ENCODE measurements at places on chromosomes 11 and 22.
A peak's percentile ranks its signal among the peaks of the same experiment; 100 is the strongest.

- no peak for DNase-seq
Measured at GRCh38 chr11:1008001-1008802, 28.3 kb downstream of the MUC6 start.

GRCh38 chr11:3877364-3878257 is 22.1 kb downstream of the STIM1 start:
- DNase-seq, result no peak

- no peak for DNase-seq
Measured at GRCh38 chr11:8261291-8261690, 2.4 kb downstream of the LMO1 start.

GRCh38 chr11:111770581-111771134 is 4.5 kb upstream of the PPP2R1B start:
- DNase-seq, result no peak

DNA sequence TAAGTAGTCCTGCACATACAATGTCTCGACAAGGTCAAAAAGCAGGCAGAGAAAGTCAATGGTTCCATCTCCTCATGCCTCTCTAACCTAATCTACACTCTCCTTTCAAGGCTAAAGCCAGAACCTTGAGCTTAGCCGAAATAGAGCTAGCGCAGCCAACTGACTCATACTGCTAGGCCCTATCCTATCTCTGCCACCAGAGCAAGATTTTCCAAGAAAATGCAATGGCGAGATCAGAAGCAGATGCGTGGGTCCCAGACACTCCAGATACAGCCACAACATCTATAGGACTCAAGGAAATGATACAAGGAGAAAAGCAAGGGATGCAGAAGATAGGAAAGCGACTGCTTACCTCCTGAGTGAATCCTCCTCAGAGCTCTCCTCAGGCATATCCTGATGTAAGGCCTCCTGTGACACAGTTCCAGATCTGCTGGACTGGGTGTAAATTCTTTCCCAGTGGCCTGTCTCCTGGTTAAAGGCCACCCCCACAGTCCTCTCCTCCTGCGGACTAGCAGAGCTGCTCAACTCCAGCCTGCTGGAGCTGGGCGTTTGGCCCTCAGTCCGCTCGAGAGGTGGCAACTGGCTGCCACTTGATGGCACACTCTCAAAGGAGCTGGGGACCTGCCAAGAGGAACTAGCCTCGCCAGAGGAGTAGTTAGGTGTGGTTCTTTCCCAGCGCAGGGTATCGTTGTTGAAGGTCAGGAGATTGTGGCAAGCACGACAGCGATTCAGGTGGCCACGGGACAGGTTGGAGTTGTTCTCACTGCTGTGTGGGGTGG is 52.0 kb downstream of the AMBRA1 start:
- DNase-seq, result no peak

GRCh38 chr22:31179345-31179744 is 19.4 kb downstream of the RNF185 start:
- DNase-seq, result no peak

DNA sequence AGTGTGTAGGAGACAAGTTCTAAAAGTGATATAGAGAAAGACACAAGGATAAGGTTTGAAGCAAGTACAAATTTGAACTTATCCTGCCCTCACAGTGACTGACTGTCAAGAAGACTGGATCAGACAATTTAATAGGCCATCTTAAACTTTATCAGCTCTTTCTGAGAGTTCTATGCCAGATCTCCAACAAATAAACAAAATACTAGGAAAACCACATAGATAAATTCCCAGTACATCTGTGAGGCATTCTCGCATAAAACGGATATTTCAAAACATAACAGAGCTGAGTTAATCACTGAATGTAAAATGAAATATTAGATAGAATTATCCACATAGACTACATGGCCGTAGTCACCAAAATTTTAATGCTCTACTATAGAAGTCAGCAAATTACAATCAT is 120.9 kb upstream of the LUZP2 start:
- DNase-seq, result no peak

GRCh38 chr11:16153951-16154350 is 202.4 kb downstream of the SOX6 start:
- no peak for DNase-seq

GRCh38 chr11:108559340-108559739 is 34.2 kb downstream of the EXPH5 start:
- DNase-seq, result no peak

DNA sequence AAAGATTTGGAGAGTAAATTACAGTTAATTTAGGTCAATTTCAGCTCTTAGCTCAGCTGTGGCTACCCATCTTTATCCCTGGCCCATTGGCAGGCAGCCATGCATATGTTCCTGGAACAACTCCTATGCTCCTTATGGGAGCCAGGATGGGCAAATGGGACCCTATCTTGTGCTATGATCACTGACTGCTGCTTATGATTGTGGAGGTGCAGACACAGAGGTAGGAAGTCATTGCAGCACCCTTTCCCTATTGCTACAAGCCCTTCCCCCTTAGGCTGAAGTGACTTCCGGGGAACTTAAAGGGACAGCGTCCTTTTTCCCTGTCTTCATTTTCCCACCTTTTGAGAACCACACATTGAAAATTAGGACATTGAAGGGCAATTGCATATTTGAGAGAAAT is 112.7 kb downstream of the FCHSD2 start:
- no peak for DNase-seq

DNA sequence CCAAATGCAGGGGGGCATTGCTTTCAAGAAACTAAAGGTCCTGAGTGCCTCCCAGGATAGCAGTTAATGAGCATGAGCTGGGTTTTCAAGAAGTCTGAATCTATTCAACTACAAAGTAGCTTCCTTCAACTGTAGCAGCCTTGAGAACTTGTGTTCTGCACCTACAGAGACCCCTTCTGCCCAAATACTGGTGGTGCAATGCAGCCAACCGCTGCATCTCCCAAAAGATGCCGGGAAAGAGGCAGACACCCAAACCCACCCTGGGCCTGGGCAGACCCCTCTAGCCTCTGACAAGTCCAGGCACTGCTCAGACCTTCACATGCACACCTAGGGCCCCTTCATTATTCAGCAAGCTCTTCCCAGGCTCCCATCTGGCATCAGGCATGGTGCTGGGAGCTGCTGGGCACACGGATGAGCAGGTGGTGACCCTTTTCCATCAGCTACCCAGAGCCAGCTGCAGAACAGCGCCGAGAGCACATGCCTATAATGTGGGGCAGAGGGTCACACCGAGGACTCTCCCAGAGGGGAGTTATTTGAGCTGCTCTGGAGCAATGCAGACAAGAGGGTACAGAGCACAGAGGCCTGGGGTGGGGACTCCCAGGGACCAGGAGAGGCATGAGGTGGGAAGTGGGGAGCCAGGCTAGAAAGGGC is 44.9 kb upstream of the ETS1 start:
- peak; percentile 31 for DNase-seq

DNA sequence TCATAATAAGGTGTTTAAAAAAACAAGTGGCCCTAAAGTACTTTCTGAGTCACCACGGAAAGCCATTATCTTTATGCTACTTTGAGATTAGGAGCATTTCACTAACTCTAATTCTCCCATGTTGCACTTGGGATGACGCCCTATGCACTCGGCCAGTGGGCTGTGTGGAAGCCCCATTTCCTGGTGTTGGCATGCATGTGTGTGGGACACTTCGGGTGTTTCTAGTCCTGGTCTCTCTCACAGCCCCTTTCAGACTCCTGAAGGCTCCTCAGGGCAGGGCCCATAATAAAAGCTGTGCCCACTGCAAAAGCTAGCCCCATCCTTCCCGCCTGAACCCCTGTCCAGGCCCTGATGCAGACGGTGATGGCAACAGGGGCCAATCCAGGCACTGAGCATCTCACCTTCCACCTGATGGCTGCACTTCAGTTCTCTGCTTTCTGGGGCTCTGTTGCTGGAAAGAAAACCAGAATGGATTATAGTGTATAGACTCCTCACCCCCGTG is 14.9 kb upstream of the FXYD2 start:
- no peak for DNase-seq

DNA sequence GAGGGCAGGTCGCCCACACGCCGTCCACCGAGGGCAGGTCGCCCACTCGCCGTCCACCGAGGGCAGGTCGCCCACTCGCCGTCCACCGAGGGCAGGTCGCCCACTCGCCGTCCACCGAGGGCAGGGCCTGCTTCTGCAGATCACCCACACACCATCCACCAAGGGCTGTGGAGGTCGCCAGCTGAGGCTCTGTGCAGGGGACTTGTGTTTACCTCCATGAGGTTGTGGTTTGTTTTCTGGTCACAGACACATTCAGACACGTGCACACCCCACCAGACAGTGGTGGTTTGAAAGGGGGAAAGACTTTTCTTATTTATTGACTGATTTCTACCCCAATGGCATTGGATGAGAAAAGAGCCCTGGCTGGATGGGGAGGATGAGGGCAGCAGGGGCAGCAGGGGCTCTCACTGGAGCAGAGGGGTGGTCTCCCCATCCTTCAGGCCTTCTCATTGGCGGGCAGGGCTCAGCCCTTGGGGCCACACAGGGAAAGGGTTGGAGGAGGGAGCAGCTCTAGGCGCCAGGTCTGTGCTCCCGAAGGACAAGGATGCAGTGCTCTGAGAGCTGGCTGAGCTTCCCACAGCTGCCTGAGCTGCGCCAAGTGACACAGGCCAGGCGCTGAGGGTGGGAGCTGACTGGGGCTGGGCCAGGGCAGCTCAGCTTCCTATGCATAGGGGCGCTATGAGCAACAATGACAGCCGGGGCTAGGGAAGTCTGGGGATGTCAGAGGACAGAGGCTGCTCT is 252.6 kb upstream of the B3GAT1 start:
- no peak for DNase-seq

- DNase-seq, result no peak
Measured at GRCh38 chr22:47205554-47205953, 443.1 kb downstream of the TBC1D22A start.

- no peak for DNase-seq
Measured at GRCh38 chr11:77089004-77089545, 13.6 kb upstream of the OMP start.

DNA sequence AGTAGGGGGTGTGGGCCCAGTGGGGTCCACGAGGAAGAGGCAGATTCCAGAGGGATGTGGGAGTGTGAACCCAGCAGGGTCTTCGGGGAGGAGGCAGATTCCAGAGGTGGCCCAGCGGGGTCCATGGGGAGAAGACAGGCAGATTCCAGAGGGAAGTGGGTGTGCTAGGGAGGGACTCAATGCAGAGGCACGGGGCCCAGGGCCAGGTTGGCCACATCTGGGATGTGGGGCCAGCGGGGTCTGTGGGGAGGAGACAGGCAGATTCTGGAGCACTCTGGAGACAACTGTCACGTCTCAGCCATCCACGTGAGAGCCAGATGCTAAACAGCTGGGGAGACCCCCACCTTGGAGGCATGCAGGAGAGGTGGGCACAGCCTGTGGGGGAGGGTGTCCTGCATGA is 582.6 kb downstream of the TBC1D22A start:
- DNase-seq, result no peak

DNA sequence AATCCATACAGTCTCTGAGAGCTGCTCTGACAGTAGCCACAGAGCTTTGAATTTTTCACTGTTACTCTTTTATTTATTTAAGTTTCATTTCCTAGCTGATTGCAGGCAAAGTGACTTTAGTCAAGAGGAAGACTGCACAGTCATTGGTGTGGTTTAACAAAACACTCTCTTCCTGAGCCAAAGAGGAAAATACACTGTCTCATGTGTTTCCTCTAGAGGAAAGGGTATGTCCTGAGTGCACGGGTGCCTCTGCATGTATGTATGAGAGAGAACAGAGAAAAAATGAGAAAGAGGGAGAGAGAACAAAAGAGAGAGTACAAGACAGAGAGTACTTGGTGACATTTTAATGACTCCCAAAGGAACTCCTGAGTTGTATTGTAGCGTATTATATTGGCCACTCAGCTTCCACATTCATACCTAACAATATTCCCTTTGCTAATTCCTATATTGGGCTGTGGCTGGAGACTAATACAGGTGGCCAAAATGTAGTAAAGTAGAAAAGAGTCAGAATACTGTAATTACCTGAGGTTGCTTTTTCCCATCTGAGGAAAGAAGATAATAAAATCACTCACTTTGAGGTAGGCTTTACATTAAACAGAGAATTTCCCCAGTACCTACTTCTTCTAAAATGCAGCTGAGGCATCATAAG is at the start of gene OR4D9:
Gene OR4D9, plus strand, starts transcription at position 599 of the 649 bp plus-strand sequence. CDS start 3,374 bp downstream, outside the sequence.
- no peak for DNase-seq

- DNase-seq, result no peak
Measured at GRCh38 chr22:47110817-47111443, 348.5 kb downstream of the TBC1D22A start.

GRCh38 chr22:21837248-21837979 is 30.0 kb downstream of the MAPK1 start:
- DNase-seq, result peak; percentile 17

- no peak for DNase-seq
Measured at GRCh38 chr11:77865805-77866204, 44.9 kb downstream of the AAMDC start.

DNA sequence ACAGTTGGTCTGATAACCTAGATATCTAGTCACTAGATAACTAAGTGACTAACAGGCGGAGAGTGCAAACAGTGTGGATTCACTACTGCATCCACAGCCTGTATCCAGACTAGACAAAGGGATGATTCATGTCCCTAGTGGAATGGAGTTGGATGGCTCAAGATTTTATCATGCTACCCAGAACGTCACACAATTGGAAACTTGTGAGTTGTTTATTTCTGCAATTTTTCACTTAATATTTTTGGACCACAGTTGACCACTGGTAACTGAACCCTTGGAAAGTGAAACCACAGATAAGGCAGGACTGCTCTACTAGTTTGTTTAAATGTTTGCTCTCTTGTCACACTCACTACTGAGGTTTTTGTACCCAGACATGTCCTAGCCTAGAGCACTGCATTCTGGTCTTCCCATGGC is 76.0 kb downstream of the UBASH3B start:
- no peak for DNase-seq

DNA sequence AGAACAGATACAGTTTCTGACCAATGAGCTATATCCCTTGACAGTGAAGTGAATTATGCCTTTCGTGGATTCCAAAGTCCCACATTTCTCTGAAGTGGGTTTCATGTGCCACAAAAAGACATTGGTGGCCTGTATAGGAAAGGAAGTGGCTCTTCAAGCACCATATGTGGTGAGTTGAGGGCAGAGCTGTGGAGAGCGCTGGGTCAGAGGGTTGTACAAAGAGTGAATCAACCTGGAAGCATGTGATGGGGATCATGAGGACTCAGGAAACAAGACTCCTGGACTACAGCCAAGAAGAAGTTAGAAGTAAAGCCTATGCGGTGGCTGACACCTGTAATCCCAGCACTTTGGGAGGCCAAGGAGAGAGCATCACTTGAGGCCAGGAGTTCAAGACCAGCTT is 579 bp upstream of the SLC5A4 start:
- no peak for DNase-seq

DNA sequence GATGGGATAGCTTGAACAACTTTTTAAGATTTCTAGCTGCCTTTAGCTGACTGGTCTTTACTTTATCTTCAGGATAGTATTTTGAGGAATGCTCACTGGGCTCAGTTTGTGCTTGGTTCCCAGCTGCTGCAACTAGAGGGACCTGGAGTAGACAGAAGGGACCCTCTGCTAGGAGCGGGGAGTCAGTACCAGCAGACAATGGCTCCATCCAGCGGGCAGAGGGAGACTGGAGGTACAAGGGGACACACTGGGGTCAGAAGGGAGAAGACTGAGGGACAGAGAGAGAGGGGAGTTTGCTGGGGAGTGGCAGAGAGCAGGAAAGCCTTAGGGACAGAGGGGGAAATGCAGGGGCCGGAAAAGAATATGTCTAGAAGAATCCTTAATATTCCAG is 22.0 kb upstream of the ACER3 start:
- peak; percentile 33 for DNase-seq

All from neuronal stem cell (in vitro differentiated cells).